ENCODE measurements at places on chromosomes 6 and 20.

- no peak for DNase-seq
Observed at GRCh38 chr6:48032151-48032550, 78.8 kb downstream of the PTCHD4 start.

- DNase-seq: no peak
Observed at GRCh38 chr20:46607849-46608497, 43.3 kb downstream of the SLC13A3 start.

DNA sequence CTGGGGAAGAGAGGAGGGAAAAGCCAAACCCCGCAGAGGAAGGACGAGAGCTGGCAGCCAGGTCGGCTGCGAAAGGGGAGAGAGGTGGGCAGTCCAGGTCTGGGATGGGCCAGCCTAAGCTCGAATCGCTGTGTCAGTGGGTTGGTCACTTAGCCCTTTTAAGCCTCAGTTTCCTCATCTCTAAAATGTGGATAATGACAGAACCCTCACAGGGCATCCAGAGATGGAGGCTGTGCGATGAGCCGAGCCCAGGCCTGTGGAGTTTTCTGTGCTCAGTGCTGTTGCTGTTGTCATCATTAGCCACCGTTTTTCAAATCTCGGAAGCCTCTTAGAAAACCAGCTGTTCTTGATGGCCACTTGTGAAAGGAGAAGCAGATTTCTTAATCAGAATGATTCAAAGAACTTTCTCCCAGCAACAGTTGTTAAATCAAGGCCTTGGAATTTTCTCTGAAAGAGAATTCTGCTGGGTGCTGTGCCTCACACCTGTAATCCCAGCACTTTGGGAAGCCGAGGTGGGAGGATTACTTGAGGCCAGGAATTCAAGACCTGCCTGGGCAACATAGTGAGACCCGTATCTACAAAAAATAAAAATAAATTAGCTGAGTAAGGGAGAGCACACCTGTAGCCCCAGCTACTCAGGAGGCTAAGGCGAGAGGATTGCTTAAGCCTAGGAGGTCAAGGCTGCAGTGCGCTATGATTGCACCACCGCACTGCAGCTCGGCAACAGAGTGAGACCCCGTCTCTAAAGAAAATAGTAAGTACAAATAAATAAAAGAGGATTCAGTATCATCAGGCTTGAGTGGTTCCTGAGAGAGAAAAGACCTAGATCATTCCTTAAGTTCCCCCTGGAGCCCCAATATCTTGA, 46.3 kb upstream of the ENTPD6 start:
- no peak for DNase-seq

DNA sequence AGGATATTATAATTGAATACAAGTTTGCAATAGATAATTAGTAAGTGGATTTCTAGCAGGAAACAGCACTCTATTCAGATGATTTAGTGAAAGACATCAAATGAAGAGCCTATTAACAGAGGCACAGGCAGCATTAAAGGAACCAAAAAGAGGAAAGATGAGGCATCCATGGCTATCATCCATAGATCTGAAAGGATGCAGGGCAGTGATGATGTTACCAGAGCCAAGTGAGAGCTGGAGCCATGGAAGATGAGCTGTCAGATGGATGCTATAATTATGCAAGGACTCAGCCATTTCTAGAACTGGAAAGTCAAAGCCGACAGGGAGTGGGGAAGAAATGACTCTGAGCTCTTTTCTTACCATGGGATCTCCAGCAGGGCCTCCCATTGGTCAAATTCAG, 66.8 kb upstream of the ANKEF1 start:
- DNase-seq: no peak

All from stimulated activated CD4-positive, alpha-beta T cell treated with anti-CD3 and anti-CD28 coated beads, Interleukin-4, amount 100 ng/mL, for 48 hours (primary cell).